Stimulated activated CD4-positive, alpha-beta T cell treated with anti-CD3 and anti-CD28 coated beads, Interleukin-2, amount 100 ng/mL, for 4 hours (primary cell): ENCODE measurements at places on chromosomes 1 and 21.

DNA sequence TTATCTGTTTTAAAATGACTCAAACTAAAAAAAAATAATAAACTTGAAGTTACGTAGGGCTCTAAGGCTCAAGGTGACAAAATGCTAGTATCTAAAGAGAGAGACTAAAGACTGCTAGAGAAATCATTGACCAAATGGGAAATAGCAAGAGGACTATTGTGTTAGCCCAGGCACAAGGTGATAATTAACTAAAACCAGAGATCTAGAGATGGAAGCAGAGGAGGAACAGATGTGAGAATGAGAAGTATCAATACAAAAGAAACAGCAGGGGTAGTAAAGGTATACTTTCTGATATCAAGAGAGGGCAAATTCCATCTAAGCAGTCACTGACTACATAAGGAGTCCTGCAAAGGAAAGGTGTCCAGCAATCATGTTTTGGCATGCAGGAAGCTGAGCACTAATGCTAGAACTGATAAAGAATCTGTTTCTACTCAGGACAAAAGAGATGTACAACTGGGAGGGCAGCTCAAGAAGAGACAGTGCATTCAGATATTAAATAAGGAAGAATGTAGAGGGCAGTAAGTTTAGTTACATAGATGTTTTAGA is 100.2 kb upstream of the GNG4 start:
- DNase-seq: no peak

DNA sequence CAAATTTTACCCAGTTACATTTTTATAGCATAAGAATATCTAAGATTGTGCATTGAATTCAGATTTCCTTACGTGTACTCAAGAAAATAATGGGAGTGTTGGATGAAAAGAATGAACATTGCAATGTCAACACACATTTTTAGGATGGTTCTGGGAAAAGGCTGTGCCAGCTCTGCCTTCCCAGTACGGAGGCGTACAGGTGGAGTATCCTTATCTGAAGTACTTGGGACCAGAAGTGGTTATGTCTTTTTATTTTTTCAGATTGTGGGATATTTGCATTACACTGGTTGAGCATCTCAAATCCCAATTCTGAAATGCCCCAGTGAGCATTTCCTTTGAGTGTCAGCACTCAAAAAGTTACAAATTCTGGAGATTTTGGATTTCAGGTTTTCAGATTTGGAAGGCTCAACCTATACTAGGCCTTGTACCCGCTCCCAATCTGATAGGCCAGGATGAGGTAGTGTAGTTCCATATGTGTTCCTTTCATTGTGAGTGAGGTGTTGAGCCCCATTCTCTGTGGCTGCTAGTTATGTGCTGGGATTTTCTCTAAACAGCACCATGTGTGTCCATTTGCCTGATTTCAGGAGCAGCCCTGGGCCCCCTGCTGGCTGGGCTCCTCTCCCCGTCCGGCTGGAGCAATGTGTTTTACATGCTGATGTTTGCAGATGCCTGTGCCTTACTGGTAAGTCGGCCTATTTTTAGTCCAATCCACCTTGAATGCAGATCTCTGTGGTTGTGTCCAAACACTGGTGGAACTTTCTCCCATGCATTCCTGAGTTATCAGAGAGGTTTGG is 60.8 kb downstream of the SLC37A1 start:
- DNase-seq: no peak

- DNase-seq: no peak
Measured at GRCh38 chr1:62196086-62196690, 1.5 kb downstream of the L1TD1 start.

DNA sequence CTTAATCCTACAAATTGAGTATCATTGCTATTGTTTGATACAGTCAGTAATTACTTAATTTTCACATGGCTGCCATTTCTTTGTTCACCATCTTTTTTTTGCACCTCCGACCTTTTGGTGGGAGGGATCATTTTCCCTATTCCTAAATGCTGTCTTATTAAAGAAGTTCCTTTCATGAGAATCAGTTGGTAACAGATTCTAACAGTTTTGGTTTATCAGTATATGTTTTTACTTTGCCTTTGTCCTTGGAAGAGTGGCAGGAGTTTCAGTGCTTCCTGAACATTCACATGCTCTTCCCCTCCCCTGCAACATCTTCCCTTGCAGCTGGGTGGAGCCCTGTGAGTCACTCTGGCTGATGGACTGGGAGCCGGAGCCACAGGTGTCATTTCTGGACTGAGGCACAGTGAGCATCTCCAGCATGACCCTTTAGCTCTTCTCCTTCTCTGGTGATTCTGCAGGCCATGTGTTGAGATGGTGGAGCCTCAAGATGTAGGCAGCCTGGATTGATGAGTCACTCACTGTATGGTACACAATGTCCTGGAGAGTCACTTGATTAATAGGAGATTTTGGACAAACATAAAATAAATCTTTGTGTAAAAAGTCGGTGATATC is 217.7 kb downstream of the URB2 start:
- DNase-seq: no peak

DNA sequence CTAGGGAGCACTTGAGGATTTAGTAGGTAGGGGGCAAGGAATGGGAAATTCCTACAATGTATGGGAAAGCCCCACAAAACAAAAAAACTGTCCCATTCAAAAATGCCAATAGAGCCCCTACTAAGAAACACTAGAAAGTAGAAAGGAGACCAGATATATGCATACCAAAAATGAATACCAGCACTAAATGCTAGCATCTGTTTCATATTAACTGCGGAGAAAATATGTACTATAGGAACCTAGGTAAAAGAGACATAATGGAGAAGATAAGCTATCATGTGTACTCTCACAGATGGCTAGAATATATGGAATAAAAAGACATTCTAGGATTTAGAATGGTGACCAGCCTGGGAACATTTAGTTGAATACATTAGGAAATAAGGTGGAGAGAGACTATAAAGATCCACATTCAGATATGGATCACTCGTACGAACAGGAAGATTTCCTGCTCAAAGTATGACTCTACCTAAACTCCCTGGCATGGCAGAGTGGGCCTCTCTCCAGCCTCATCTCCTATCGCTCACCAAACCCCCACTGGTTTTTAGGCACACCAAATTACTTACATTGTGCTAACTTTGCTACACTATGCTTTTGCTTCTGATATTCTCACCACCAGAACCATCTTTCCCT is 18.3 kb downstream of the ZNHIT6 start:
- DNase-seq: no peak

- DNase-seq: no peak
Measured at GRCh38 chr1:20721117-20722061, 3.6 kb upstream of the KIF17 start.

GRCh38 chr1:85607126-85607920 is 26.8 kb downstream of the CCN1 start:
- DNase-seq: no peak

DNA sequence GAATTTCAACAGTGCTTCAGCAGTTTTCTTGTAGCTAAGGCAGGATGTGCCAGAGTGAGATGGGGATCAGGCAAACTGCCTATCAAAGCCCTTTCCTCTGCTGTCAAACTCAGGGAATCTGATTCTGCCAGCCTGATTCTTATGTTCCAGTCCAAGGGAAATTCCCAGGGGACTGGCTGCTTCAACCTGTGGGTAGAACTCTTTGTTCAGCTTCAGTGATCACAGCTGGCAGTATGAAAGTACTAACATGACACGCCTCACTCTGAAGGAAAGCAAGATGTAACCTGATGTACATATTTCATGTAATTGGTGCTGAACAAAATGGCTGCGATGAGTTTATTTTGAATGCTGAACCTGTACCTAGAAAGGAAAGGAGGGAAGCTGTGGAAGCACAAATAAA is 40.1 kb upstream of the SLC5A9 start:
- DNase-seq: no peak

- no peak for DNase-seq
Measured at GRCh38 chr1:85605484-85606413, 25.2 kb downstream of the CCN1 start.

- DNase-seq: peak; percentile 34
Measured at GRCh38 chr1:30748699-30749401, 8.7 kb downstream of the LAPTM5 start.

- peak; percentile 83 for DNase-seq
Measured at GRCh38 chr1:100037927-100038659, 68.3 kb downstream of the SLC35A3 start.
